Calu3 (cell line): ENCODE measurements at places on chromosomes 4 and X.

DNA sequence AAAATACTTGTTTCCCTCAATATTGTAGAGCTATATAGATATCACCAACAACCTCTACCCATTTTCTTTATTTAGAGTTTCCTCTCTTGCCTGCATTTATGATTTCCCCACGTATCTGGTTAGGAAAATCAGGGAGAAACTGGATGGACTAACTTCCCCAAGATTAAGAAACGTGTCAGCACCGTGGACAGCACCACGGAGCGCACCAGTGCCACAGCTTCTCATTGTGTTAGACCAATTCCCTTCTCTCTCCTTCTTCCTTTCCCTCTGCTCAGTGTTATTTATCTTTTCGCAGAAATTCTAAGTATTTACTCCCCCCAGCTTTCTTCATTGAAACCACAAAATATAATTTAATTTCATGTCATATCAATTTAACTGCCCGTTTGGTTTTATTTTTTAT lies 568.6 kb upstream of the BOD1L1 start:
- DNase-seq: peak; percentile 59

GRCh38 chrX:56788717-56789122 lies 59.7 kb downstream of the NBDY start:
- DNase-seq: no peak

DNA sequence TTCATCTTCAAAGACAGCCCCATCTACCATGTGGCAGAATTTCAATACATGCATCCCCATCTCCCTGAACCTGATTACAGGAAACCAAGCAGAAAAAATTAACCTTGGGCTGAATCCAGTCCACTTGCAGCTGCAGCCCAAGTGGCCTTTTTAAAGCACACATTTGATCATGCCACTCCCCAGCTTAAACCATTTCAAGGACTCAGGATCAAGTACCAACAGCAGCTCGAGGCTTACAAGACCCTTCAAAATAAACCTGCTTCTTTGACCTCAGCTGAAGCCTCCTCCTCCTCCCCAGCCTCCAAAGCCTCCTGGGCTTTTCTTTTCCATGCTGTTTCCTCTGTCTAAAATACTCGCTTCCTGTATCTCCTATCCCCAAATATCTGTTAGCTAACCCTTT lies 50.7 kb upstream of the KIT start:
- DNase-seq: no peak

DNA sequence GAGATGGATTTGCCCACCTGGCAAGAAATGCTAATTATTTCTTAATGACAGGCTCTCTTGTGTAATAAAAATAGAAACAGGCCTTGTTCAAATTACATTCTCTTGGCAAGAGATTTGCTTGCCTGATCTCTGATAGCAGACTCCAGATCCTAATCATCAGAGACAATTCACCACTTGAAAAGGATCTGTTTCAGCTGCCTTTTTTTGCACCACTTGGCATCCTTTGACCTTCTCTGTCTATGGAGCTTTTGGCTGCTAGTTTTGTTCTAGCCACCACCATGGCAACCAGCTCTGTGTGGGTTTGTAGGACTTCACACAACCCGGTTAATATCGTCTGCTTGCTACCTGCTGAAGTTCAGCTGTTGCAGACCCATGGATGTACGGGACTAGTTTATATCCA lies 241.1 kb upstream of the TLL1 start:
- no peak for DNase-seq

- no peak for DNase-seq
Measured at GRCh38 chr4:156782491-156782890, 189.1 kb downstream of the PDGFC start.

GRCh38 chr4:921830-922331 lies 10.2 kb downstream of the GAK start:
- no peak for DNase-seq

DNA sequence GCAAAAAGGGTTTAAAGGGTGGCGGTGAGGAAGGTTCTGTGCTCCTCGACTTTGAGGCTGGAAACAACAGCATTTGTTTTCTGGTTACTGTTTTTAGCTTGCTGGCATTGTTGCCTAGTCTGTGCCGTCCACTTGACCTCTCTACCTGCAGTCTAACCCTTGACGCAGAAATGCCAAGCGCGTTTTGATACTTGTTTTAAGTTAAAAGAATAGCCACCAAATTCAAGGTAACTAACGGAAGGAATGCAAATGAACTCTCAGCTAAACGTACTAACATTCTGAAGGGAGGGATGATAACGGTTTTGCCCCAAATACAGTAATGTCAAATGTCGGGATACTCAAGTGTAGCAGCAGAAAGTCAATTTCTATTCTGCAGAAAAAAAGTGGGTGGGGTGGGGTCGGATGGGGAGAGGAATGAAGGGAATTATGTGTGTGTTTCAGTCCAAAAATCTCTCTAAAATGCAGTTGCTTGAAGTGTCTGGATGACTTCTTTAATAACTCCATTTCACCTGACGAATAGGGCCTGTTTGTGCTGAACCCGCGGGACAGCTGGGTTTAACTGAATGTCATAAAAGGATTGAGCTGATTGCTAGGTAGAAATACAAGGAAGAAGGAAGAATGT lies 3.4 kb upstream of the NKX6-1 start:
- no peak for DNase-seq
